Mucosa of descending colon (tissue), 3 donors: ENCODE measurements at places on chromosomes 7 and 10. TPM values are rescaled to one million over a fixed set of nuclear protein-coding genes. Genes with fewer than 3 reads are reported as not detected.

GRCh38 chr7:158140538-158141220 is 446.9 kb downstream of the PTPRN2 start:
- DNase-seq, result no peak

DNA sequence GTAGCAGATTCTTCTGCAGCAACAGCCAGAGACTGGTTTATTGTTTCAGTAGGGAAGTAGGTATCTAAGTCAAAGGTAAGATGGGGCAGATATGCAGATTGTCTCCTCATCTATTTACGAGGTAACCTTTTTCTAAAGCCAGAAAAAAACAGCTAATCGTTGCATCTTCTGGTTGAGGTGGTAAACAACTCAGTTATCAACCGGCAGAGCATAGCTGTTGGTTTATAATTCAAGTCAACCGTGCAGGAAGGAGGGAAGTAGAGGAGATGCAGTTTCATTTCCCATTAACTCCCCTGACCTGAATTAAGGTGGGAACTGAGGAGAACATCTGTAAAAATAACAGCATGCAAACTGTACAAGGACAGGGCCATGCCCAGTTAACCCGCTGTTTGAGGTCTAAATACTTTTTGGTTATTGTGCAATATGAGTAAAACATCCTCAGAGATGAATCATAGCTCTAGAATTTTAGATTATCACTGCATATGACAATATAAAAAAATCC is 156.5 kb upstream of the ITGB1 start:
- no peak for DNase-seq

FBXO24 gene
- 0.48 TPM for total RNA-seq

CRYGN gene
- not detected for total RNA-seq

DNA sequence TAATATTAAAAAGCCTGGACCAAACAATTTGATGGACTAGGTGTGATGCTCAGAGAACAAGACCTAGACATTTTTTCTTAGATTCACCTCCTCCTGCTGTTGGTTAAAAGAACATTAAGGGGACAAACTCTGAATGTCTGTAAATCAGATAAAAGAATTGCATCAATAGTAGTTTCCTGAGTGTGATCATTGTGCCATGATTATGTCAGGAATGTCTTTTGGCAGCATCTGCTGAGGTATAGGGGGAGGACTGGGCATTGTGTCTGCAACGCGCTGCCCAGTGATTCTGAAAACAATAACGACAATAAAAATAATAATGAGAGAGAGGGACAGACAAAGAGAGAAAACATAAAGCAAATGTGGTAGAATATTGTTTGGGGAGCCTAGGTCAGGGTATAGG is 6.9 kb downstream of the C7orf57 start:
- no peak for DNase-seq

WEE2 gene
- total RNA-seq, result not detected

DNA sequence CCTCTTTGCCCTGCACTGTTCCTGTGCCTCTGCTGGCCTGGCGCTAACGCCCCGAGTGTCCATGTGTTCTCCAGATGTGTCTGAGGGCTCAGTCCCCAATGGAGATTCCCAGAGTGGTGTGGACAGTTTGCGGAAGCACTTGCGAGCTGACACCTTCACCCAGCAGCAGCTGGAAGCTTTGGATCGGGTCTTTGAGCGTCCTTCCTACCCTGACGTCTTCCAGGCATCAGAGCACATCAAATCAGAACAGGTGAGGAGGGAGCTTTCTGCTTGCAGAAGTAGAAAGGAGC is 60.9 kb downstream of the PAX2 start:
- no peak for DNase-seq

DNA sequence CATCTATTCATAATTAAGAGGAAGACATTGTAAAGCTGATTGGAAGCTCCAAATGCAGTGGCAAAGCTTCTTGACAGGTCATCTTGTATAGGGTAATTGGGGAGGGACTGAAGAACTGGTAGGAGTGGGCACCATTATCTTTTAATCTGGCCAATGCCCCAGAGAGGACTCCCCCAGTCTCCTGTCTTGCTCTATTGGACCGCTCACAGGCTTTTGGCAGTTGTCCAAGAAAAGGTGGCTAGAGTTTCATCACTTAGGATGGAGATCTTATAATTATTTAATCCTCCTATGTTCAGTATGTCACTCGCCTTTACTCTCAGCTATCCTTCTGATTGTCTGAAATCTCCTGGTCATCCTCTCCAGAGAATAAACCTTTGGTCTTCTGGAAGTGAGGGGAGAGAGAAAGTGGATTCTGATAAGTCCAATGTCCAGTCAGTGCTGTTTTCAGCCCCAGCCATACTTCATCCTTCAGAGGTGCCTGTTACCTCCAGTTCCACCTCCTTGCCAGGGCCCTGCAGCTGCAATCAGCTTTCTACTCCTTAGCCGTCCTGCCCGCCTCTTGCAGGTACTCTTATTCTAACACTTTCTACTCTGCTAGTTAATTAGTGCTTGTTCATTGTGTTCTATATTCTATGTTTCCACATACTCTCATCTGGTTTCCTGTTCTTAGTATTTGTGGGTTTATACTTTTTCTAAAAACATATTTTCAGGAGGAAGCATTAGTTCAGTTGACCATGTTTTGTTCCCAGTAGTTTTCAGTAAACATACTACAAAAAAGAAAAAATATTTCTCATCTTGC is 241.6 kb downstream of the NSUN6 start:
- no peak for DNase-seq

TLX1 gene
- total RNA-seq, result 0.93 TPM

GRCh38 chr7:82429408-82429807 is 14.2 kb downstream of the CACNA2D1 start:
- no peak for DNase-seq

TMEM130 gene
- total RNA-seq, result 0.38 TPM

DNA sequence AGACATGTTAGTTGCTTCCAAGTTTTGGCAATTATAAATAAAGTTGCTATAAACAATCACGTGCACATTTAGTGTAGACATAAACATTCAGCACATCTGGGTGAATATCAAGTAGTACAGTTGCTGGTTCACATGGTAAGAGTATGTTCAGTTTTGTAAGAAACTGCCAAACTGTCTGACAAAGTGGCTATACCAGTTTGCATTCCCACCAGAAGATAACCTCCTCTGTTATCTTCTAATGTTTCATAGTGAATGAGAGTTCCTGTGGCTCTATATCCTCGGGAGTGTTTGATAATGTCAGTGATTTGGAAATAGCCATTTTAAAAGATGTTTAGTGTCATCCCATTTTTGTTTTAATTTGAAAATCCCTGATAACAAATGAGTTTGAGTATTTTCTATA is 259.6 kb upstream of the PLXDC2 start:
- no peak for DNase-seq

GRCh38 chr10:80172896-80173295 is 32.4 kb downstream of the ANXA11 start:
- DNase-seq, result peak; percentile 81

- DNase-seq, result no peak
These were observed 276.4 kb downstream of the SFMBT2 start for GRCh38 chr10:7134448-7134847.

GRCh38 chr7:101164071-101164840 is 1.1 kb downstream of the VGF start:
- DNase-seq, result no peak
